ENCODE measurements at places on chromosomes 2 and 18.

DNA sequence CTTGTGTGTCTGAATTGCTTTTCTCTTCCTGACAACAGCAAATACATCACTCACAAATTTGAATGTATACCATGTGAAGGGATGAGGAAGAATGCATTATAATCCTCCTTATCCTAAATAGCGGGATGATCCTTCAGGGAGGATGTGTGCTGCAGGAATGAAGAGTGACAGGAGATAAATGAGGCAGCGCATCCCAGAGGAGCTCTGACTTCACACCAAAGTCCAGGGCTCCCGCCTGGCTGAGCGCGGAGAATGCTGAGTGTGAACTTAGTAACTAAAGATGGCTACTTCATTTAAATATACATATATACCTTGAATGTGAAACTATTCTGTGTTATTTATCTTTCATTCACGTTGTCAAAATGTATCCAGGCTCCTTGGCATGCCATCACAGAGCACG is 145.2 kb upstream of the TPO start:
- DNase-seq, result no peak

DNA sequence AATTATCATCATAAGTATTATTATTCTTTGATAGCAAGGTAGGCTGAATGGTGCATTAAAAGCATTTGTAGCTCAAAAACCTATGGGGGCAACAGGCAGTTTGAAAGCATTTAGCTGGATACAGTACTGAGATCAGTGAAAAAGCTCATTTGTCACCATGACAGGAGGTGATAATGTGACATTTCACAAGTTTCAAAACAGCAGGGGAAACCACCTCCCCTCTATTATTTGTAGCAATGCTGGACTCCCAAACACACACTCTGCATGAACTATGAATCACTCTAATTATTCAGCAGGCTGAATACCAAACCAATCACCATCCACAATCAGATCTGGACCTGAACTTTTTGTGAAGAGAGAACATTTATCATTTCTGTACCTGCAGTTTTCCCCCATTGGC is 63.4 kb downstream of the MYO5B start:
- DNase-seq, result no peak

DNA sequence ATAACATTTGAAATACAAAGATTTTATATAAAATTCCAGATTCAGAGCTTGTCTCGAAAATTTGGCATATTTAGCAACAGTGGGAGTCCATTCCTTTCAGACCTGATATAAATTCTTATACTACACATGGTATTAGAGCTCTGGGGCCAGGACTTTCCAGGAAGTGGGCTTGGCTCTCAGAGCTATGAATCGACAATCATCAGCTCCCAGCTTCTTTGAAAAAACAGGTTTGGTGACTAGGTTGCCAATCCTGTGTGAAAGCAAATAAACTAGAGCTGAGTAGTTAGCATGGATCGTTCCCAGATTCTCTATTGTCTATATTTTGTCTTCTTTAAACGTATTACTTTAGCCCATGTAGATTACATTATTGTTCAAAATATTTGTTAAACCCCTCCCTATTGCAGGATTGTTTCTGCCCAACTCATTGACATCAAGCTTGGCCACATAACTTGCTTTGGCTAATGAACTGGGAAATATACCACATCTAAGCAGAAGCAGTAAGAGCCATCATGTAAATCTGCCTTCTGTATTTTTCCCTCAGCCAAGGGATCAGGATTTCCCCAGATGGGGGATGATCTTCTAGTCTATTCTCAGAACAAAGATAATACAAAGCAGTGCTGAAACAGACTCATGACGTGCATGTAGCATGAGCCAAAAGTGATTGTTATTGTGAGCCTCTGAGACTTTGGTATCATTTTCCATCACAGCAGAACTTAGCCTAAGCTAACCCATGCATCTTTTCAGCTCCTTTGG is 105.4 kb downstream of the KCNH7 start:
- DNase-seq, result no peak

DNA sequence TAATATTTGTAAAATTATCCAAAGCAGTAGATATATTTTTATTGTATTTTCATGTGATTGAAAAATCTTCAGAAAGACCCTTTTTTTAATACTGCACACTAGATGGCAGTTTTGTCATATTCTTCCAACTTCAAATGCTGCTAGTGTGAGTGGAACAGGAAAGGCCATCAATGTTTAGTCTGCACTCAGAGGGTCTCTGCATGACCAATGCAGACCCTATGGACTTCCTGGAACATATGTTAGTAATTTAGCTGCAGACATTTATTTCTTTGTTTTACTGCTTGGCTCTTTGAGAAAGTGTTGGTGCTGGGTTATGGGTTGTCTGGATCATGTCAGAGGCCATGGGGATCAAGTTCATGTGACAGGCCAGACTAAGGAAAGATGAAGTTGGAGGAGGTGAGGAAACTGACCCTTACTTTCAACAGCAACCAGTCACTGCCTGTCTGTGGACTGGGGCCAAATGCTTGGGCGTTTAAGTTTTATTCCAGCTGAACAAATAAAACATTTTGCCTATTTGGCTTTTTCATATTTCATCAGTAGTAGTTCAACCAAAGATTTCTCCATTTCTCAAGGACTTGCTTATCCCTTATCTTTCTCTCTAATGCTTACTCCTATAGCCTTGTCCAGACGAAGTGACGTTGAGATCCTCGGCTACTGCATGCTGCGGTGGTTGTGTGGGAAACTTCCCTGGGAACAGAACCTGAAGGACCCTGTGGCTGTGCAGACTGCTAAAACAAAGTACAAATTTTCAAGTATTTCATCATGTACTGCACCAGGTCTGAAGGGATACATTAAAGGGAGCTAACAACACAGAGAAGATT is 84.8 kb downstream of the VRK2 start:
- no peak for DNase-seq

DNA sequence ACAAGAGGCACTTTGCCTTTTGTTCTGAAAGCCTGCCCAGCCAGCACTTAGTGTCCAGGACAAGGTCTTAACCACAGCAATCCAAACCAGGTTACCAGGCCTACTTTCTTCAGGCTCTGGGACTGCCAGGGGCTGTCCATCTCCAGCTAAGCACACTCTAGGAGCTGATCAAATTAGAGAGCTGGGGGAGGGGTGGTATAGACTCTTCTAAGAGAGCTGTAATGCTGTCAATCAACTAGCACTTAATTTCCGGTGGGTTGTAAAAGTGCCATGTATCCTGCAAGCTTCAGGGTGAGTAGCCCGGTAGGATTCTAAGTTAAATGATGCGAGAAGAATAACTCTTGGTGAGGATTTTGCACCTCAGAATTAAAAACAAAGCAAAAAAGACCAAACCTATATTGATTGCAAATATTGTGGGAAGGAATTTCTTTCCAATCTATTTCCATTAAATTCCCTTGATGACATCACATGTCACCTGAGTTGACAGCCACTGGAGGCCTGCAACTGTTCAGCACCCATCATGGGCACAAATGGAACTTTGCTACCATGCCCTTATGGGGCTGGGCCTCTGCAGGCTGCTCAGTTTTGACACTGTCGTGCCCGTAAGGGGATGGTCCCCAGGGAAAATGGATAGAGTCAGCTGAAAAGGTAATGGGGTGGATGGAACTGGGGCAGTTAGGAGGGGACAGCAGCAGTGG is 8.7 kb upstream of the COX7A2L start:
- no peak for DNase-seq

- no peak for DNase-seq
These were observed 5.3 kb upstream of the TYMS start for GRCh38 chr18:652131-652530.

GRCh38 chr2:151943461-151943860 is 115.2 kb upstream of the ARL5A start:
- no peak for DNase-seq

DNA sequence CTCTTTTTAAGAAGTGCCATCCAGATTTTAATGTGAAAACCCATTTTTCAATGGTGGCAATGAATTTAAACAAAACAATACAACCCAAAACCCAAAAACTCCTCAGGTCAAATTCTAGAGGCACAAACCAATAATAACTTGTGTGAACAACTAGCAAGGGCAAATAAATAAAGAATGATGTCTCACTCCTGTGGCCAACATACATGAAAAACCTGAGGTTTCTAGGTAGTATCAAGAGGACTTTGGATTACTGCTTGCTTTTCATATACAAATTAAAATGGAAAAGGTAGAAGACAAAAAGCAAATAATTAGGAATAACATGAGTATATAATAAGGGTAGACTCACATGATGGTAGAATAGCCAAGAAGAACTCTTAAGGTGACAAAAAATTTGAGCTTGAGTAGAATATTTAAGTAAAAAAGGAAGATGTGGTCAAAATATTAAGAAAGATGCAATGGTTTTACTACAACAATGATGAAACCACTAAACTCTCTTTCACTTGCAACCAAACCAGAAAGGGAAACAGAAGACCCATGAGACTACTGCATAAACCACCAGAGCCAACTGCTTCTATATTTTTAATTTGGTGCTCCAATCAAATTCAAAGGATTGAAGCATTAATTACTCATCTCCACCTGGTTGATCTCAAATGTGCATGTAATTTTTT is 53.5 kb downstream of the DARS1 start:
- DNase-seq, result no peak

DNA sequence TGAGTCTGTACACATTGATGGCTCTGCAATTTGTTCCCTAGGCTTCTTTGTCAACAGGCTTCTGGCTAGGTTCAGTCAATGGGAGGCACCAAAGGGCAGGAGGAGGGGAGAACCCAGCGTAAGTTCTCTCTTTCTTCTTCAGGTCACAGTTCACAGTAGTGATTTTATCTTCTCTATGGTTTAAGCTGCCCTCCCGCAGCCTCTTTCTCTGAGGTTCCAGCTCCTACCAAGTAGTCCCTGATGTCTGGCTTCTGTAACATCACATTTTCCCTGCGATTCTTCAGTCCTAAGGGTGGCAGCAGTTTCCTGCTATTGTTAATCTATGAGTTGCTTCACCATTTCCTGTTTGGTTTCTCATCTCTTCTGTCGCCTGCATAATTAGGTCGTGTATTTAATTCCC is 107.4 kb downstream of the CPO start:
- DNase-seq, result no peak

DNA sequence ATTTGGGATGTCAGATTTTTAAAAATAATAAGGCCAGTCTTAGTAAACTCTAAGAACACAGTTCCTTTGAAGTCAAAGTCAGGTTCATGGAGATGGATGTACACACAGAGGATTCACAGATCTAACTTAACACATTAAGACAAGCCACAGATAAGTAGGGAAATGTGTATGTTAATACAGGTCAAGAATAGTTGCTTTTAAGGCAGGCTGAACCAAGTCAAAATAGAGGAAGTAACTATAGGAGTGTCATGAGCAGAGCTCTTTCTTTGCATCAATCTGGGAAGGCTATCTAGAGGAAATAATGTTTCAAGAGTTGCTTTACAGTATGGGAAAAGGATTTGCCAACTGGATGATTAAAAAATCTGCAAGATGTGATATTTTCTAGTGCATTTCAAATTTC is 128.0 kb upstream of the FBXO11 start:
- DNase-seq, result no peak

DNA sequence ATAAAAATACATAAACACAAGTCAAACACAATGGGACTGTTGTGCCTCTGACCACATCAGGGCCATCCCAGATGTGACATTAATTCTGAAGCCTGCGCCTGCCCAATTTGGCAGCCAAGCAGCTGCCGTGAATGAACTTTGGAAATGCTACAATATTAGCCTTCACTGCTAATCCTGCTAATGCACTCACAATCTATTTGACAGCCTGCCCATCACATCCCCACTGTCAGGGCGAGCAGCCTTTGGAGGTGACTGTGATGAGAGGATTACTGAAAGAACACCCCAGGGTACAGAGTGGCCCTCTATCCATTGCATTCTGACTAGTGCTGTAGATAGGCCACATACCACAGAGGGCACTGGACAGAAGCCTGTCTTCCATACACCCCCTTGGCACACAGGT is 21.6 kb downstream of the OSR1 start:
- DNase-seq, result no peak

GRCh38 chr2:7196883-7197282 is 279.7 kb downstream of the RNF144A start:
- DNase-seq, result no peak

GRCh38 chr18:35619941-35620340 is 38.4 kb downstream of the GALNT1 start:
- DNase-seq, result no peak

DNA sequence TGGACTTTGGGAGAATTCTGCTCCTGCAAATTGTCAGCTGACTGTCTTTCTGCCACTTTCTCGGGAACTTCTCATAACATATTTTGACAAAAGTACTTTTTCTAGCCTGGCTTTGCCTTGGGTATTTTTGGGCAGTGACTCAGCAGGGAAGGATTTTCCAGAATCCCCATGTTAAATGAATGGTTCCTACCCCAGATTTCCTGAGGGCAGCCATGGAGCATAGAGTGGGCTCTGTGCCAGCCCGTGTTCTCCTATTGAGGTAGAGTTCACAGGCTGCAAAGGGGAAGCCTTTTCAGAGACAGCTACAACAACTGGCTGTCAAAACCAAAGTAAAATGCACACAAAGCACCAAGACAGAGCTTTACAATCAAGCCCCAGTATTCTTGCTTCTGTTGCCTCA is 59.8 kb downstream of the BMP10 start:
- no peak for DNase-seq

- DNase-seq, result no peak
These were observed 100.6 kb downstream of the LAMA1 start for GRCh38 chr18:7017013-7017412.

DNA sequence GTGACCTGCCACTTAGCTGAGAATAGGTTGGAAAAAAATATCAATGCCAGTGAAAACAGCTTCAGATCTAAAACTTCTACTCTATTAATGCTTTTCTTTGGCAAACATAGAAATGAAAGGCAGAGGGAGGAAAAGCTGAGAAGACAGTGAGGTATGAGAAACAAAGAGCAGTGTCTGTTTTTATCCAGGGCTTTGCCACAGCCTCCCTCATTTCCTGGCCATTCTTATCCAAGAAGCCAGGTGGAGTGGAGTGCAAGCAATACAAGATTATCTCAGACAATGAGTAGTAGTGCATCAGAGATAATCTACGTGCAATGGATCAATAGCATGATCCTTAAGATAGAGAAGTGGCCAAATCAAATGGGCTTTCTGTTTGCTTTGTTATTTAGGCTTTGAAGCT is 808.7 kb upstream of the PIK3C3 start:
- no peak for DNase-seq

DNA sequence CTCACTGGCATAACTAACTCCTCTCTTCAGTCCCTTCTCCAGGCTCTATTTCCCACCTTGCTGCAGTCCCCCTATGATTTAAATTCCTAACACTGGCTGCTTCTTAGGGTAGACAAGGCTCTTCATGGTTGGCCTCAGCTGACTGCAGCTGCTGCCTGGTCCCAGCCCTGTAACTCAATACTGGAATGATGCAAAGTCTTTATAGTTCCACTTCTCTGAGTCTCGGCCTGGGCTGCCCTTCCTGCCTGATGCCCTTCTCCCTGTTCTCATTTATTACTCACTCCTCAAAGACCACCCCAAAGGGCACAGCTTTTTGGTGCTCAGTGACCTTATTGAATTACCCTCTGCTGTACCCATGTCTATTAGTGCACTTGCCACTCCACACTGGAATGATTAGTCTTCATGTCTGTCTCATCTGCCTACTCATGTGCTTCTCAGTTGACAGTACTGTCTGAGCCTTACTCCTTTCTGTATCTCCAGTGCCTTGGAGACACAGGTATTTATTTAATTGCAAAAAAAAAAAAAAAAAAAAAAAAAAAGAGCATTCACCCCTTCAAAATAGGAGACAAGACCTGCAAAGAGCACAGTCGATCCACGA is 199.4 kb upstream of the REV1 start:
- DNase-seq, result no peak

- no peak for DNase-seq
These were observed 12.9 kb upstream of the GLI2 start for GRCh38 chr2:120722568-120723421.

- DNase-seq, result no peak
These were observed 369.6 kb upstream of the ID2 start for GRCh38 chr2:8312221-8312620.

- DNase-seq, result no peak
These were observed 23.4 kb upstream of the TMEM87B start for GRCh38 chr2:112031473-112032223.
